Stimulated activated CD4-positive, alpha-beta T cell treated with anti-CD3 and anti-CD28 coated beads, Interleukin-1b, Interleukin-23, amount 100 ng/mL, for 1 hour (primary cell): ENCODE measurements at places on chromosomes 6 and 20.

DNA sequence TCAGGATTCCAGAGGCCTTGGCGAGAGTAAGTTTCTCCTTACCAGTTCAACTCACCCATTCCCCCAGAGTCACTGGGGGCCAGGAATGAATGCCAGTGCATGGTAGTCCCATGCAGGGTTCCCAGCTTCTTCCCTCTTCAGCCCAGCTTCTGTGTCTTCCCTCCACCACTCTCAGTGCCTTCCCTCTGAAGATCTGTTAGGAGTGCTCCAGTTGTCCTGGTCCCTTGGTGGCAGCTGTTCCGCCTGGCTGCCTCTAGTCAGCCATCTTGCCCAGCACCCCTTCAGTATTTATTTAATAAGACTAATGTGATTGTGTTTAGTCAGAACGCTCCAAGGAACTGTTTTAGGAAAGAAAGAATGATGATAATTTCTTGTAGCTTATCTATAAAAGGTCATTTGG, 23.1 kb downstream of the FIG4 start:
- DNase-seq: no peak

DNA sequence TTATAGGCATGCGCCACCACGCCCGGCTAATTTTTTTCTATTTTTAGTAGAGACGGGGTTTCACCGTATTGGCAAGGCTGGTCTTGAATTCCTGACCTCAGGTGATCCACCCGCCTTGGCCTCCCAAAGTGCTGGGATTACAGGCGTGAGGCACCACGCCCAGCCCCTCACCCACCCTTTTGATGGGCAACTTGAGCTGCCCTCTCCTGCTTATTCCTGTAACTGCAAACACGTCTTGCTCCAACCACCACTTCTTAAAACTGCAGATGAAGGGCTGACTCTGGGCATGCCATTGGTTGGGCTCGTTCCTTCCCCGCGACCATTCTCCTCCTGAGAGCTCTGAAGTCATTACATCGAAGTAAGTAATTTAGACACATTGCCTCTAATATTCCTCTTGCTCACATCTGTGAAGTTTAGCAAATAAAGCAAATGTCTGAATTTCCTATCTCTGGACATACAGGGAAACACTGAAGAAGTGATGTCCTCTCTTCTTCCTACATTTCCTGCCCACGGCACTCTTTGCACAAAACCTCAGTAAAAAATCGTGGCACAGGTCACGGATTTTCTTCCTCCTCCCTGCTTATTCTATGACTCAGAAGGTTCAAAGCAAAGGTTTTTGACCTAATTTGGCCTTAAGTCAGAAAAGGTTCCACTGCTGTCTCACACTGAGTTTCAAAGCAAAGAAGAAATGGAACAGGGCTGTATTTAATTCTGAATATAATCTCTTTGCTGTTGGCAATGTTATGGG, 117.5 kb downstream of the GMPR start:
- DNase-seq: no peak

DNA sequence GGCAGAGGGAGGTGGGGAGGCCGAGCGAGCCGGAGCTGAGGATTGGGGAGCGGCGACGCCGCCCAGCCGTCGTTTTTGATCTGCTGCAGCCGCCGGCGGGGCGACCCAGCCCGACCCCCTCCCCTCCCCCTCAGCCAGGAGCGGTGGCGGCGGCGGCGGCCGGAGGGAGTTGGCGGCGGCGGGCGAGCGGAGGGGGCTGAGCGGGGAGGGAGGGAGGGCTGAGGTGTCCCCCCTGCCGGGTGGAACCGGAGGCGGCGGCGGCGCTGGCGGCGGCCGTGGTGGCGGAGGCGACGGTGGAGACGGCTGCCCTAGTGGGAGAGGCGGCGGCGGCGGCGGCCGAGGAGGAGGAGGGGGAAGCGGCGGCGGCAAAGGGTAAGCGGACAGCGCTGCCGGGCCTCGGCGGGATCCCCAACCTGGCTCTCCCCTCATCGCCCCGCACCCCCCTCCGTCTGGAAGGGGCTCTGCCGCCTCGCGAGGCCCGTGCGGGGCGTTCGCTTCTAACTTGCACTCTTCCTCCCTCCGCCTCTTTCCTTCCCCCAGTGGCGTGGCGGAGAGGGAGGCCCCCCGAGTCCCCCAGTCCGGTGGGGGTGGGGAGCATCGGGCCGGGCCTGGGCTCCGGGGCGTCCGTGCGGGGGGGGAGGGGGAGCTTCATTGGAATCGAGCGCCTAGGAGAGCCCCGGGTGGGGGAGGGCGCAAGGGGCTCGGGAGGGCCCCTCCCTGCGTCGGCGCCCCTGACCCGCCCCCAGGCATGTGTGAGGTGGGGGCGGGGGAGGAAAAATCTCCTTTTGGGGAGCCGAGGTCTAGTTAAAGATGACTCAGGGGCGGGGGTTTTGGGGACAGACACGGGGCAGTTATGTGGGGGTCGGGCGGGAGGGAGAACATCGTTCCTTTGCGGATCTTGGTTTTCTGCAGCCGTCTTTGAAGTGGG, at the start of gene TAB2:
TAB2 (plus strand) TSS at position 69 of the 928 bp plus-strand sequence. CDS start 52,286 bp downstream, outside the sequence.
- peak; percentile 76 for DNase-seq

DNA sequence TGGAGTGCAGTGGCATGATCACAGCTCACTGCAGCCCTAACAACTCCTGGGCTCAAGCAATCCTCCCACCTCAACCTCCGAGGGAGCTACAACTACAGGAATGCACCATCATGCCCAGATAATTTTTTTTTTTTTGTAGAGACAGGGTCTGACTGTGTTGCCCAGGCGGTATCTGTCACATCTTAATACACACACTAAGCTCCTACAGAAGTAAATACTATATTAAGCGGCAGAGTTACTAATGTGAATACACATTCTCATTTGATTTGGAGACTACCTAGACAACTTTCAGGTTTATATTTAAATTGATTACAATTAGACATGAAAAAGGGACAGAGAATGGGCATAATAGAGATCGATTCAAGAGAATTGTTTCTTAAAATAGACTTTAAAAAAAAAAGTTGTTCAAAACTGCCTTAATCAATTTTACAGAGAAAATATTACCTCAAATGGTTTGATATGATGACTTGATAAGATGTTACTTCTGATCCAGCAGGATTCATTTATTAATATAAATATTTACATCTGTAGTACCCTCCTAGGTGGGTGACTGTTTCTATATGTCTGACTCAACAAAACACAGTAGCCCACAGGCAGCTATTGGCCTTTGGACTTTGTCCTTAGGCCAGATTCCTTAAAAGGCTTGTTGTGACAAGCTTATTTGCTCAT, 7.1 kb upstream of the LOC128125822 start:
- no peak for DNase-seq

GRCh38 chr6:16533210-16533609, 228.1 kb downstream of the ATXN1 start:
- no peak for DNase-seq

GRCh38 chr20:42938441-42939205, 251.1 kb downstream of the PTPRT start:
- no peak for DNase-seq

DNA sequence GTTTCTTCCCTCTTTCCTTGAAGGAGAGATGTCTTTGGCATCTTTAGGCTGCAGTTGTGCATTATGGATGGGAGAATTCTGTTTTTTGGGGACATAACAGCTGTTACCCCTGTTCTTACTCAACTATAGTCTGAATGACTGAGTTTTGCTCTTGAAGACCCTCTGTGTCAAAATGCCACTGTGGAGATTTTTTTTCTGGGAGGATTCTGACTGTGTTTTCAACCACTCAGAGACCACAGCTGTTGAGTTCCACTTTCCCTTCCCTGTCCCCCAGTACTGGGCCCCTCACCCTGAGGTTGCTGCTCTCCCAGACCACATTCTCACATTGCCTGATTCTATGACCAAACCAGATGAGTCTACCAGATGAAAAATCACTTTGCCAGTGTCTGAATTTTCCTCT, 48.1 kb downstream of the NKX2-2 start:
- no peak for DNase-seq

DNA sequence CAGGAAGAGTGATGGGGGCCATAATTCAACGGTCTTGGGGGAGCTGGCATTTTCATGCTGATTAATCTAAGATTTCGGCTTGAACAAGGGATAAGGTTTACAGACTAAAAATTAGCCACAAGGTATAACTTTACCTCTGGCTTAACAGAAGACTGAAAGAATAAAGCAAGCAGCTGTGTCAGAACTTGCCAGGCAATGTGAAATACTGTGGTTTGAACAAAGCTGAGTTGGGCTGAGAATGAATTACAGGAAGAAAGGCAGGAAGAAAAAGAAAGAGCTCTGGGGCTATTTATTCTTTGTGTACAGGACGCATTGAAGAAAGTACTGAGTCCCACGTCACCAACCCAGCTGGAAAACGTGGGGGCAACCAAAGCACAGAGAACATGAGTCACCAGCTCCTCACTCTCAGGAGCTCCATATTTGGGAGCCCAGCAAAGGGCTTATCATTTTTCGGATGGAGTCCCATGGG, 121.5 kb upstream of the NEDD9 start:
- peak; percentile 39 for DNase-seq

DNA sequence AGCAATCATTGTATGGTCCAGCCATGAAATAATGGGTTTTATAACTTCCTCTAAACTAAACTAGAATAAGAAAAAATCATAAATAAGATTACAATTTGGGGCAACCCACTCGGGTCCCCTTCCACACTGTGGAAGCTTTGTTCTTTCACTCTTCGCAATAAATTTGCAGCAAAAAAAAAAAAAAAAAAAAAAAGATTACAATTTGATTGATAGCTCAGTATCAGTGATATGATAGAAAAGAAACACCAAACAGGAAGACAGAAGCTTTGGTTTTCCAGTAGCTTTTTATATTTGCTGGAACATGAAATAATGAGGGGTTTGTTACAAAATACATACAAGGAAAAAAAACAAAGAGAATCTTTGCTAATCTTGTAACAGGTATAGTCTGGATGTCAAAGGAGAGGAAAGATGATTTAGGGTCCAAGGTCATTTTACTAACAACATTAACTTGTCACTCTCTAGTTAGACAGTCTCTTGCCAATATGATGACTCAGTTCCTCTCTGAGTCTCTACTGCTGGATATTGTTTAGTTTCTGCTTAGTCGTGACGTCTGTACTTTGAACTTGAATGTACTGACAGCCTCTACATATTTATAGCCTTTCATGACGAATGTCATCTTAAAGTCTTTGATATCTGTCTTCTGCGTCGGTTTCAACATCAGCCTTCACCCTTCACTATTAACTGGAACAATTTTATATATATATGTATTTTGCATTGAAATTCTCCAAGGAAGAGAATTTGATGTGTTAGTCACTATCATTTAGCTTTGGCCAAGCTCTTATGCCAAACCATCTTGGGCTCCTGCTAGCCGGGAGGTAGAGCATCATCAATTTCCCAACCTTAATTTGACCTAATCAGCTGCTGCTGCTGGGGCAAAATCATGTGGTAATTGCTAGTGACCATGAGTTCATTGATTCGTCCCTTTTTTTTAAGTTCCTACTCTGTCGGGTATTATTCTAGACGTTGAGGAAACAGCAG, 213.1 kb upstream of the STXBP5 start:
- DNase-seq: no peak

- no peak for DNase-seq
These were observed 13.1 kb downstream of the PRDM1 start for GRCh38 chr6:106099235-106099537.

DNA sequence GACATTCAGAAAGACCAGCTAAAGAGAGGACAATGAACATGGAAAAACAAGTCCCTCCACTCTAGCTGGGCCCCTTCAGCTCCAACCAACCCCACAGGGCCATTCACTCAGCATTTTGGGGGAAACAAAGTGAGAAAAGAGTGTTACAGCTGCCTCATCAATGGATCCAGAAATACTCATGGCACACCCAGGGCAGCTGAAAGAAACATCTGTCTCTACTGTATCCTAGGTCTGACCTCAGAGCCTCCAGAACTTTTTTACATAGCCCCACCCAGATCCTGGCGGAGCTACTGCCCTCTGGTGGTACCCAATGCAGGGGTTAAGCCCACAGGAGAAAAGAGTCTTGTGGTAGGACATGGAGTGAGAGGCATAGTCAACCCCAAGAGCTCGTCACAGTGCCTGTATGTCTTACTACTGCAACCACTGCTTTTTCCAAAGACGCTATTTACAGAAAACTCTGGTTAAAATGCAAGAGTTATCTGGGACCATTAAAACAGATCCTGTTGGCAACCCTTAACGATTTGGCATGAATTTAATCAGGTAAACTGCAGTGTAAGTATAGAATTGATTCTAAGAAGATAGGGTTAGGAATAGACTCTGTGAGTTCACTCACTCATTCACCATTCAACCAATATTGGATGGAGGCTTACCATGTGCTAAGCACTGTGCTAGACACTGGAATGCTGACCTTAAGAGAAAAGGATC, 37.4 kb upstream of the FAM83C start:
- DNase-seq: peak; percentile 25

DNA sequence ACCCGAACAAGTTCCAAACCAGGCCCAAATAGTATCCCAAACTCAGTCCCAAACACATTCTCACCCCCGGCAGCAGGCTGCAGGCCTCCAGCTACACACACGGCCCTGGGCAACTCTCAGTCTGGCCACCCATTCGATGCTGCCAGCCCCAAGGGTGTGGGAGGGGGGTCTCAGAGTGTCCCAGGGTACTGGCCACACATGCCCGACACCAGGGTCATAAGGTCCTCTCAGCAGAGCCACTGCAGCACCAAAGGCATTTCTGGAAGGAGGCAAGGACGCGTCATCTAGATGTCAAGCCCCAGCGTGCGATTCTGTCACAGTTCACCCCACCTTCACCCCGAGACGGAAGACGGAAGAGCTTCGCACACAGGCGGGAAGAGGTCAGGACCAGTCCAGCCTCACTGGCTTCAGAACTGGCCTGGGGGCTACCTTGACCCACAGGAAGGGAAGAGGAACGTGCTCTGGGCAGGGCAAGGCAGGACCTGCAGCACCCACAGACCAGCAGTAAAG, 9.5 kb downstream of the MYL9 start:
- DNase-seq: no peak

GRCh38 chr6:22828179-22829062, 259.1 kb downstream of the HDGFL1 start:
- no peak for DNase-seq

DNA sequence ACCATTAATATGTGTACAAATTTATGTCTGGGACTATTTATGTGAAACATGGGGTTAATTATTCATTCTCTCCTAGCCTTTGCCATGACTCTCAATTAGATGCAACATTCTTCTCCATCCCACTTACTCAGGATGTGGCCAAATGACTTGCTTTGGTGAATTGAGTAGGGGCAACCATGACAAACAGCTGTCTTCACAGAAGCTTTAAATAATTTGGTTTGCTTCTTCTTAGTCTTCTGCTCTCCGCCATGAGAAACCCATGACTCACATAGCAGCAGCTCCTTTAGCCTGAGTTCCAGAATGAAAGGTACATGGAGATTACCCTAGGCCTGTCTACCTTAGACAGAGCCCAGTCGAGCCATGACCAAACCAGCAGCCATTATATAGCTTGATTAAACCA, 74.7 kb downstream of the FRK start:
- DNase-seq: no peak

- DNase-seq: no peak
These were observed 156.1 kb downstream of the UBE3D start for GRCh38 chr6:82909551-82909950.

- DNase-seq: no peak
These were observed 348.6 kb downstream of the CD109 start for GRCh38 chr6:74044417-74045096.
